ENCODE measurements at places on chromosomes 12 and 14.

DNA sequence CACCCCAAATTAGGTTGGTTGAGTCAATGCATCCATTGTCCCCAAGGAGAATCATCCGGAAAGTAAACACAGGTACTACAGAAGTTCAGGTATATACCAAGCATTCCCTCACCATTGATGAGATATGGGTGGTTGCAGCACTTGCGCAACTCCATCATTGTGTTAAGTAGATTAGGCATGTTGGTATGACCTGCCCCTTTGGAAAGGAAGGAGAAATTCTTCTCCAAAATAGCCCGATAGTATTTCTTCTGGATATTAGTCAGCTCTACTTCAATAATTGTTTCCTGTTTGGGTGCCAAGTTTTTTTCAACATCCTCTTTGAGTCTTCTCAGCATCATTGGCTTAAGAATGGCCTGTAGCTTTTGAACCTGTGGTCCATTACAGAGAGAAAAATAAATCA, 21.3 kb upstream of the SUPT16H start:
- no peak for DNase-seq

DNA sequence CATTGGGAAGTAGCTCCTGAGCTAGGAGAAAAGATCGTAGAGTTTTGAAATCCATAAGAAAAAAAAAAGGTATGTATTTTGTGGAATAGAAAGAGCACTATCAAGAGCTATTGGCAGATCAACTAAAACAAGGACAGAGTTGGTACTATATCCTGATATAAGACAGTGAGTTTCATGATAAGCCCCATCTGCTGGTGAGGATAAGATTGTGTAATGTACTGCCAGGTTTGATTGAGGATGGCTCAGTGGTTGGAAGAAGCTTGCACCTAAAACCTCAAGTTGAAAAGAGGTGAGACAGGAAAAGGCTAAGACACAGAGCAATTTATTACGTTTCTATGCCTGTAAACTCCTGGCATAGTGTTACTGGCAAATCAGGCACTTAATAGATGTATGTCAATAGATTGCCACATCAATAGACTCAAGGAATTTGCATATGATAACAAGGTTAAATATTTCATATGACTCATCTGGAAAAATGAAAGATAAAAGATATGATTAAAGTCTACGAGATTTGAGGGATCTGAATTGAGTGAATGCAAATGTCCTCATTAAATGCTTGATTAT, 525.6 kb downstream of the FLRT2 start:
- DNase-seq: no peak

- DNase-seq: no peak
Measured at GRCh38 chr14:27056586-27056985, 458.8 kb upstream of the NOVA1 start.

GRCh38 chr14:63993992-63994391, 141.2 kb downstream of the SYNE2 start:
- DNase-seq: no peak

DNA sequence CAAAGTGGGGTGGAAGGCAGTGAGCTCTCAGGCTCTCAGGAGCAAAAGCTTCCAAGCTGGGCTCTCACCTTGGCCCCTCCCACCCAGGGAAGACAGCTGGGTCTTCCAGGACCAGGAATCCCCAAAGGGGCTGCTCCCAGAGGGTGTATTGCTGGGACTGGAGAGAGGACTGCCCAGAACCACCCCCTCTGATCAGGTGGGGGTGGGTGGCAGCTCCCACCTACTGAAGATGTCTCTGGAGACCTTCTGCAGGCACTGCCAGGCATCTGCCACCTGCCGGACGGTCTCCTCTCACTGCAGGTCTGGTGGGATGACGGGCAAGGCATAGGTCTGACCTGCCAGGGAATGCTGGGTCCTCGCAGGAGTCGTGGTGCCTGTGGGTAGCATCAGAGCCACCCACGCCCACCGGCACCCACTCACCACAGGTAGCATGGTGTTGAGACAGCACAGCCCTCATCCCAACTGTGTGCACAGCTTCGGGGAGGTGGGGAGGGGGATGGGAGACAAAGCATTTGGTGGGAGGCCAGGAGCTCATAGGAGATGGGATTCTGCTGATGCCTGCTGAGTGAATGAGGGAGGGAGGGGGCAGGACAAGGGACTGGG, 103.2 kb downstream of the SINHCAF start:
- no peak for DNase-seq

GRCh38 chr14:36647824-36648753, 13.6 kb upstream of the PAX9 start:
- DNase-seq: no peak

- DNase-seq: no peak
Measured at GRCh38 chr14:20400589-20400964, 12.7 kb downstream of the TEP1 start.

GRCh38 chr12:22935501-22935900, 310.5 kb downstream of the ETNK1 start:
- DNase-seq: no peak

DNA sequence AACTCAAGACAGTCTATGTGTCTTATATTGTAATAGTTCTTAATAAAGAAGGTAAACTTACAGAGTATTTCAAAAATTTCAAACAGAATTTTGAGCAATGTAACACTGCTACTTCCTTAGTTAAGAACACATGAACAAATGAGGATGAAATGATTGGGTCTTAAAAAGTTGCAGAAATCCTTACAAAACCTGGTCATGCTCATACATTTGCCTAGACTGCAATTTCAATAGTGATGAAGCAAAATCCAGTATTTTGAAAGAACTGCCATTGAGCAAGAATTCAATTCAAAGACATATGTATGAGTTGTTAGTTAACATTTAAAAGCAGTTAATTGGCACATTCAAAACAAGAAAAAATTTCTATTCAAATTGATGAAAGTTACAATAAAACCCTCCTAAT, 17.8 kb upstream of the HIF1A start:
- no peak for DNase-seq

- DNase-seq: peak; percentile 33
Measured at GRCh38 chr12:6966351-6966750, 4.1 kb downstream of the PHB2 start.

DNA sequence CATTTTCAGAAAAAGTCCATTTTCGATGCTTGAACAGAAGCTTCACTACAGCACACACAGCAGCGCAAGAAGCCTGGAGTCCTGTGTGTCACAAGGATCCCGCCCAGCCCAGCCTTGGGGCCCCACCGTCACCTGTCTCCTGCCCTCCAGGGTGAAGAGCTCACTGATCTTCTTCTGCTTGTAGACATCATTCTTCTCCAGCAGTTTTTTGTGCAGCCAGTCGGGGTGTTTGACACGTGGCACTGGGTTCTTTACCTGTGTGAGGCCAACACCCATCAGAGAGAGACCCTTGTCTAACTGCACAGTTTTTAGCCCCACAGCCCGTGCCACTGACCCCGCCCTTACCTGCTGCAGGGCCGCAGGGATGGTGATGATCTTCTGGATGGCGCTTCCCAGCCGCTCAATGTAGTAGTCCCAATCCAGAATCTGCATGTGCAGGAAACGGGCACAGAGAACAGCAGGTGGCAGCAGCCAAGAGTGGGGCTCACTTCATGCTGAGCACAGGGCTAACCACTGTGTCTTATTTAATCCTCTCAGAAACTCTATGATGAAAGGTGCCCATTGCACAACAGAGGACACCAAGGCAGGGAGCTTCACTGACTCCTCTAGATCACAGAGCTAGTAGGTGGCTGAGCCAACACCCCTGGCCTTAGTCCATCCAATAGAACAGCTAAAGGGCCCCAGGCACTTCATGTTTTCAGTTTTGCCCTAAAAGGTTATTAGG, 30.0 kb downstream of the POLE start:
- no peak for DNase-seq

DNA sequence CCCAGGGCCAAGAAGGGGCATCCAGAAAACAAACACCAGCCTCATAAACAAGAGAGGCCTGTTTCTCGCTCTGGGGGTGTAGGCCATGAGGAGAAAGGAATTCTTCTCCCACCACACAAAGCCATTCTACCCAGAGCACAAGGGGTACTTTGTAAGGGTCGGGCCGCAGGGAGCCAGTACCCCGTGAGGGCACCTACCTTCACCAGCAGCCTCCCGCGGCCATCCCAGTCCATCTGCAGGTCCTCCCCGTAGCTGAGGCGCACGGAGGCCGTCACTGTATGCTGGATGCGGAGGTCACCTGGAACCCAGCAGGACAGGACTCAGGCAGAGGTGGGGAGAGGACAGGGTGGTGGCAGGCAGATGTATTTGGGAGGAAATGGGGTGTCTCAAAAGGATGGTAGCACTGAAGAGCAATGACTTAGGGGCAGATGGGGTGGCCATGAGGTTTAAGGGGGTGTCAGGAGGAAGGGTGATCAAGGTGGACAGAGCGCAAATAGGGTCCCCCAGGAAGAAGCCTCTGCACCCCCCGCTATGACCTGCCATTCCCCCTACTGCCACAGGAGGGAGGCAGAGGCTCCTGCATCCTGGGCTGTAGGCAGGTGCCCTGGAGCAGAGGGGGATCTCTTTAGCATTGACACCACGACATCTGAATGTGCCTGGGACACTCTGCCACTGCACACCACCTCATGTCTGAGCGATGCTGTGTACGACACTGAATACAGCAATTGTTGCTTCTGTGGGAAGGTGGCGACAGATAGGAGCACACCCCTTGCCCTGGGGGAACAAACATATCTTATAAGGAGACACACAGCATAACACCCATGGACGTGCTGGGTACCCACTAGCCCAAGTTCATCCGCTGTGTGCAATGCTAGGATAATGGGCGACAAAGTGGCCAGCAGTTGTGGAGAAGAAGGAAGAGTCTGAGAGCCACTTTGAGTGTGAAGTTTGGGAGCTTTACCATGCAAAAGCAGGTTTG, 61.4 kb downstream of the VWF start:
- no peak for DNase-seq

GRCh38 chr12:108215458-108215857, 86.4 kb downstream of the WSCD2 start:
- no peak for DNase-seq

GRCh38 chr12:38831715-38832114, 73.7 kb downstream of the CPNE8 start:
- DNase-seq: no peak

DNA sequence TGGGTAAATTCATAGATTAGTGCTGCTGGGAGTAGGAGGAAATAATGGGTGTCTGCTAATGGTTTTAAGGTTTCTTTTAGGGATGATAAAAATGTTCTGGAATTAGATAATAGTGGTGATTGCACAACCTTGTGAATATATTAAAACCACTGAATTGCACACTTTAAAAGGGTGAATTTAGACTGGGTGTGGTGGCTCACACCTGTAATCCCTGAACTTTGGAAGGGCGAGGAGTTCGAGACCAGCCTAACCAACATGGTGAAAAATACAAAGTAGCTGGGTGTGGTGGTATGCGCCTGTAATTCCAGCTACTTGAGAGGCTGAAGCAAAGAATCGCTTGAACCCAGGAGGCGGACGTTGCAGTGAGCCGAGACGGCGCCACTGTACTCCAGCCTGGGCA, 1.3 kb downstream of the RAD52 start:
- no peak for DNase-seq

DNA sequence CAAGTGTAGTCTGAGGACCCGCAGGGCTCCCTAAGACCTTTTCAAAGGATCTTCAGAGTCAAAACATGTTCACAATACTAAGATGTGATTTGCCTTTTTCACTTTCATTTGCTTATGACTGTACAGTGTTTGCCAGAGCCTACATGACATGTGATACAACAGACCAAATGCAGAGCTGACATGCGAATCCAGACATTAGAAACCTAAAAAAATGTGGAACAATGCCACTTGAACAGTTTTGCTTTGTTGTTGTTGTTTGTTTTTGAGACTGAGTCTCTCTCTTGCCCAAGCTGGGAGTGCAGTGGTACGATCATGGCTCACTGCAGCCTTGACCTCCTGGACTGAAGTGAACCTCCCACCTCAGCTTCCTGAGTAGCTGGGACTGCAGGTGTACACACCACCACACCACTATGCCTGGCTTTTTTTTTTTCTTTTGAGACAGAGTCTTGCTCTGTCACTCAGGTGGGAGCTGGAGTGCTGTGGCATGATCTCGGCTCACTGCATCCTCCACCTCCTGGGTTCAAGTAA, 5.3 kb upstream of the RAB35 start:
- peak; percentile 39 for DNase-seq

DNA sequence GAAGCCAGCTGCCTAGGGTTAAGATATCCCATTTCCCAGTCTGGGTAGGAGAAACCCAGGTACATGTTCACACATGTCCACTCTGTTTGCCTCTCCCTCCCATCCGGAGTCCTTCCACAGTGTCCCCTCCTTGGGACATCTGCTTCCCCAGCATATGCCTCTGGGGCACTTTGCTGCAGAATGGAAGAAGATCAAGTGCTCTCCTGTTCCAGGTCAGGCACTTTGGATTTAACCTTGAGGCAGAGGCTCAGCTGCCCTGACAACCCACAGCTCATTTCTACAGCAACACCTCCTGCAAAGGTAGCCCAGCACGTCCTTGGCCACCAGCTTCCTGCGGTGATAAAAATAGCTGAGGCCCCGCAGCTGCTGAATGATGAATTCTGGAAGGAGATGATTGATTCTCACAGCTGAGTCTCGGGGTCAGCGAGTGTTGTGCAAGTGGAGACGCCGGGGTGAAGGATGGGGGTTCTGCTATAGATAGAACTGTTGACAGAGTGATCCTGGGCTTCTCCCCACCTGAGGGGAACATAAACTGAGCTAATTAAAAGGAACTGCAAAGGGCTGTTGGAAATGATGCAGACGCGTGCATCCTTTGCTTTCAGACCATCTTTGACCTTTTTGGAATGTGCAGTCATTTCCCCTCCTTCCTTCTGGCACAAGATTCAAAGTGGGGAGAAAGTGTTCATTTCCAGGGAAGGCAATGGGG, 145.0 kb downstream of the SLC38A6 start:
- no peak for DNase-seq

DNA sequence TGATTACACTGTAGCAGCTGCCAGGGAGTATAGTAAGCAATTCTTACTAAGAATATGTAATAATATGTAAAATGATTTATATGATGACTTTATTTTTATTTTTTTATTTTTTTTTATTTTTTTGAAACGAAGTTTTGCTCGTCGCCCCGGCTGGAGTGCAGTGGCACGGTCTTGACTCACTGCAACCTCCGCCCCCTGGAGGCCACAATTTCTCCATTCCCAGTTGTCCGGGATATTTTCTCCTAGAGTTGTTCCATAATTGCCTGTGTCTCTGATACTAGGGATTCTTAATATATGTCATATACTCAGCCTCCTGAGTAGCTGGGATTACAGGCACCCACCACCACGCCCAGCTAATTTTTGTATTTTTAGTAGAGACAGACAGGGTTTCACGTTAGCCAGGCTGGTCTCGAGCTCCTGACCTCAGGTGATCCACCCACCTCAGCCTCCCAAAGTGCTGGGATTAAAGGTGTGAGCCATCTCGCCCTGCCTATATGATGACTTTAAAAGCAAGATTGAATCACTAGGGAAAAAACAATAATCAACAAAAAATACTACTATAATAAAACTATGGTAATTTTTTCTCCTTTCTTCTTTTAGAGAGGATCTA, 12.2 kb upstream of the ITPR2 start:
- peak; percentile 65 for DNase-seq

GRCh38 chr12:100554608-100555077, 18.8 kb upstream of the GAS2L3 start:
- no peak for DNase-seq
